CD4-positive, alpha-beta T cell treated with Interleukin-12 subunit alpha and Interleukin-12 subunit beta, for 1 hour (primary cell): ENCODE measurements at places on chromosomes 6 and 20.

GRCh38 chr6:166836785-166837718 lies 119.3 kb downstream of the RNASET2 start:
- DNase-seq, result no peak

- no peak for DNase-seq
These were observed 8.8 kb upstream of the THBD start for GRCh38 chr20:23058240-23058639.

GRCh38 chr6:109225946-109226345 lies 130.6 kb downstream of the CEP57L1 start:
- DNase-seq, result no peak

DNA sequence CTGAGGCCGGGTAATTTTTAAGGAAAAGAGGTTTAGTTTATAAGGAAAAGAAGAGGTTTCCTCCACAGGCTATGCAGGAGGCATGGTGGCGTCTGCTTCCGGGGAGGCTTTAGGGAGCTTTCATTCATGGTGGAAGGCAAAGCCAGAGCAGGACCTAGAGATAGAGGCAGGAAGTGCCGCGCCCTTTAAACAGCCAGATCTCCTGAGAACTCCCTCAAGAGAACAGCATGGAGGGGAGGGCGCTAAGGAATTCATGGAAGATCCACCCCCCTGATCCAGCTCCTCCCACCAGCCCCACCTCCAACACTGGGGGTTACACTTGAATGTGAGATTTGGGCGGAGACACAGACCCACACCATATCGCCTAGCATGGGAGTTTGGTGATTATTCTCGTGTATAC lies 13.9 kb upstream of the DACT2 start:
- no peak for DNase-seq

DNA sequence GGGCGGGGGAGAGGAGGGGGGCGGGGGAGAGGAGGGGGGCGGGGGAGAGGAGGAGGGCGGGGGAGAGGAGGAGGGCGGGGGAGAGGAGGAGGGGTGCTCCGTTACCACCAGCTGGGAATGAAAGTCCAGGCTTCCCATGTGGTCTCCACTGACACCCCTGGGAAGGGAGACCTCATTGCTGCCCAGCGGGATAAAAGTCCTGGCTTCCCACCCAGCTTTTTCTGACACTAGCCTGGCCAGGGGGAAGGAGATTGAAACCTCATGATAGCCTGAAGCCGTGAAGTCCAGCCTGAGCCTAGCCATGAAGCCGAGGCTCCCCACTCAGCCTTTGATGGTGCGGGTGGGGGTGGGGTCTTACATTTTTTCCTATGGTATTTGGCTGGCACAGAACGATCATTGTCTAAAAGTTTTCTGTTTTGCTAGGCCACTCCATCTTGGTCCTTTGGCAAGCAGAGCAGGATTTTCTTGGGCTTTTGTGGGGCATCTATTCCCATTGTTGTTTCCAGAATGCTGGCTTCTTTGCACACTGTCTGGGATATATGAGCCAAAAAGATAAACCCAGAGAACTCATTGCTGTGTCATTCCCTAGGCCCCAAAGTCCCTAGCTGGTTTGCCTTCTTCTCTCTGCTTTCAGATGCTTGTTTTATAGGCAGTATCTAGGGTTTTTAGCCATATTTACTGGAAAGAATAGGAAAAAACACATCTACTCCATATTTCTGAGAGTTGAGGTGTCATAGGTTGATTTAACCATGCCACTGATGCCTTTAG lies 67.9 kb upstream of the RNF24 start:
- DNase-seq, result no peak

DNA sequence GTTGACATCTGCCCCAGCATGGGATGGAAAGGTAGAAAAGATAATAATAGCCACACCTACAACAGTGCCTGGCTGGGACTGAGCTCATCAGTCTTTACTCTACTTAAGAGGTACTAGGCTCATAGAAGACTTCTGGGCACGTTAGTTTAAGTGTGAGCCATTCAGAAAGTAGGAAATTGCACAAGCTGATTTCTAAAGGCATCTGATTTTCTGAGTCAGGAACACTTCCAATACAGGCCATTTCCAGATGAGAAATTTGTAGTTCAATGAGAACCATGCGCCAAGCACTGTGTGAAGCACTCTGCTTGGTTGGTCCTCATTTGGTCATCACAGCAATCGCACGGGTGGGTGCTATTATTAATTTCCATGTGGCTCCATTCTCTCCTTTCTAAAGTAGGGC lies 42.3 kb downstream of the MOCS1 start:
- no peak for DNase-seq

DNA sequence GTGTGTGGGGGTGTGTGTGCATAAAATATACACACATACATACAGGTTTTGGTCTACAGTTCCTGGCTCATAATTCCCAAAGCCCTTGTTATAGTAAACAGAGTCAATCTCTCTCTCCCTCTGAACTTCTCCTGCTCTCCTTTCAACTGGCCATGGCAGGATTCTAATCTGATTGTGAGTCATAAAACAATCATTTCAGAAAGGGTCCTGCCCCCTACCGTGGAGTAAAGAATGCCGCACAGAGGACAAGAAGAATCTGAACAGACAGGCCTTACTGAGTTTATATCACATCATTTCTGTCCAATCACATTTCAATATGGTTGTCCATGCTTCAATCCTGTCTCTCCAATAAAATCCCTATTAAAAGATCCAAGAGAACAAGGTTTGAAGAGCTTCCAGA lies 416.9 kb downstream of the FRK start:
- DNase-seq, result no peak

DNA sequence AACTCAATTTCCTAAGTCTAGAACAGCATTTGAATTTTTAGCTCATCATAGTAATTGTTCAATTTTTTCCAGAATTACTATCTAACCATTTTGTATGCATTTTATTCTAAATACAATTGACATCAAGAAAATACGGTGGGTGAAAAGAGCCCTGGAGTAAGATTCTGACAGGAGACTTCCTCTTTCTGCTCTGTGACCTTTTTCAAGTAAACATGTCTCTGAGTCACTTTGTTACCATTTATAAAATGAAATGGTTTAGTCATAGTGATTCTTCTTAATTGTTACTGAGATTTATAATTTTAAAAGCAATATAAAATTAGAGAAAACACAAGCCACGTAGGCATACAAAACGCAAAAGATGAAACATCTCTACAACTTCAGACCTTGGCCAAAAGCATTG lies 80.2 kb downstream of the PLCB1 start:
- DNase-seq, result no peak

DNA sequence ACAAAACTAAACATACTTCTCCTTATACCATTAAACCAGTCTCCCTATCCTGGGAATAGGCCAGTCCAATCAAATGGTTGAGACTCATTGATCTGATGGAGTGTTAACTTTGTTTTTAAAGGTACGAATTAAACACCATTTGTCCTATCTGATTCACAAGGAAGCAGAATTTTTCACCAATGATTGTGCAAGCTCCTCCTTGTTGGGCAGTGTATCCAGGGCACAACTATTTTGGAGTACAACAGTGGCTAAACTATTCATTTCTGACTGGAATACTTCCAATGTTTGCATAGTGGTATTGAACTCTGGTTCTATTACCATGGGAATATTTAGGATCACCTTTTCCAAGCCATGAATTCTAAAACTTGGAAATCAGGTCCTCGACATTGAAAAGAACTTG lies 5.4 kb upstream of the PPP1R3G start:
- no peak for DNase-seq

GRCh38 chr6:151213352-151213751 lies 26.4 kb upstream of the AKAP12 start:
- DNase-seq, result no peak

GRCh38 chr6:50289366-50289765 lies 239.6 kb upstream of the DEFB112 start:
- DNase-seq, result no peak

- no peak for DNase-seq
These were observed 879.7 kb upstream of the GJE1 start for GRCh38 chr6:141252828-141253608.

- no peak for DNase-seq
These were observed 1.5 kb downstream of the ZSCAN31 start for GRCh38 chr6:28334286-28335039.

- DNase-seq, result no peak
These were observed 171.3 kb downstream of the ANKRD60 start for GRCh38 chr20:58056921-58057686.

GRCh38 chr6:42710316-42710715 lies 12.1 kb downstream of the PRPH2 start:
- DNase-seq, result no peak

DNA sequence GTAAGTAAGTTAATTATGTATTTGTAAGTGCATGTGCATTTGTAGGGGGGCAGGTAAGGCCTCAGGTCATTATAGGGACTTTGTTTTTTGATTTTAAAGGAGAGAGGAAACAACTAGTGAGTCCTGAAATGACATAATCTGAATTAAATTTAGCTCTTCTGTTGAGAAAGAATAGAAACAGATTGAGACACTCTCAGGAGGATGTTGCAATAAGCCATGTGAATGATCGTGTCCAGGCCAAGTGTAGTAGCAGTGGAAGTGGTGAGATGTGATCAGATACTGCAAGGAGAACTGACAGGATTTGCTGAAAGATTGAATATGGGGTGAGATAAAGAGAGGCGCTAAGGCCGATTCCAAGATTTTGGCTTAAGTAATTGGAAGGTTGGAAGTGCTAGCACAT lies 2.6 kb upstream of the CENPW start:
- DNase-seq, result no peak

DNA sequence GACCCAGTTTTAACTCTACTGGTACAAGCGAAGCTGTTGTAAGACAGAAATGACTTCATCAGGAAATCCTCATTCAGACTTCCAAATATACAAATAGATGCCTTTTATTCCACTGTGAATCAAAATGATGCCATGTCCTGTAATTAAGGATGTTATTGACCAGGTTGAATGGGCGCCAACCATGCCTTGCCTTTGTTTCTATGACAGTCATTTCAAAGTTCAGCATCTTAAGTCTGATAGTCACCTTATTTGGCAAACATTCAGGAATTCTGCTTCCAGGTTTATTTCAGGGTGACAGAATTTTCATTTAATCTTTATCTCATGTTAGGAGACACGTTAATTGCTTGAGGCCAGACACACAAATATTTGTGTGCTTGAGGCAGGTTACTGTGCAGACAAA lies 592.8 kb upstream of the JAG1 start:
- no peak for DNase-seq

DNA sequence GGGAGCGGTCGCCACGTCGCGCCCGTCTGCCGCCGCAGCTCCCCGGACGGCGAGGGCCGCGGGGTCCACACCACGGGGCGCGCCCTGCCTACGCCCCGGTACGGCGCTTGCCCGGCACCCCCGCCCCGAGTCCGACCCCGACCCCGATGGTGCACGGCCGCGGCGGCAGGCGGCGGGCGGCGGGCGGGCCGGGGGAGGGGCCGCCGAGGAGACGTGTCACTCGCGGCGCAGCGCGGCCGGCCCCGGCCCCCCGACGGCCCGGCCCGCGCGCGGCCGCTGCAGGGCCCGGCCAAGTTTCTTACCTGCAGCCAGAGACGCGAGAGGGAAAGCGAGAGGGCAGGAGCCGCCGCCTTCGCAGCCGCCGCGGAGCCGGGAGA lies 328 bp downstream of the RRBP1 start:
- no peak for DNase-seq

DNA sequence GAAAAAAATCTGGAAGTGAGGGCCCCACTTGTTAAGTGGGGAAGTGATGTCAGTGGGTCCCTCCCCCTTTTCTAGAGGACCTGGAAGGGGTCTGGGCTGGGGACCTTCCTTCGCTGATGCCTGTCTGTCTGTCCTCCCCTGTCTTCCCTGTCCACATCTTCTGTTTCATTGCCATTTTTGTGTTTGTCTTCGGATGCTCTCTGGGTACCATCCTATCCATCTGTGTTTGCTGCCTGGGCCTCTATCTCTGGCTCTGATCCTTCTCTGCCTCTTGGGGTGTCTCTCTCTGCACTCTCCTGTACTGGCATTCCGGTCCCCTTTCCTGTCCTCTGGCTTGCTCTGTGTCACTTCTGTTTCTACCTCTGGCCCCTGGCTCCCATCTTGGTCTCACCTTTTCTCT lies 2.3 kb downstream of the TMEM151B start:
- DNase-seq, result no peak

GRCh38 chr6:150751296-150751695 lies 114.2 kb upstream of the MTHFD1L start:
- no peak for DNase-seq

- no peak for DNase-seq
These were observed 46.7 kb downstream of the CEBPB start for GRCh38 chr20:50237349-50237748.

DNA sequence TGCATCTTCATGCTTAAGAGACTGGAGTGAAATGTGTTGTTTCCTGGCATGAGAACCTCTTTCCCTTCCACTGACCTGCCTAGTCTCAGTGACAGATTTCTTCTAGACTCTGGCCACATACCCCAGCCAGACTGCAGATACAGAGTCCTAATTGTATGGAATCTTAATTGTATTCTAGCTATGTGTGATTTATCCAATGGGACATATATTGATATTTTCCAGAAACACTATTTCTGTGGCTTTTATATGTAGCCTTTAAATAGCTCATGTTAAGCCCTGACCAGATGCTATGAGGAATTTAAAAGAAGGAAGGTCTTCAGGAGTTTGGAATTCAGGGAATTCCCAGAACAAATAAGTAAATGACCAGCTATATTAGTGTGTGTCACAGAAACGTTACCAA lies 99.0 kb downstream of the FIG4 start:
- DNase-seq, result no peak

GRCh38 chr6:128598571-128598970 lies 78.2 kb upstream of the PTPRK start:
- no peak for DNase-seq

DNA sequence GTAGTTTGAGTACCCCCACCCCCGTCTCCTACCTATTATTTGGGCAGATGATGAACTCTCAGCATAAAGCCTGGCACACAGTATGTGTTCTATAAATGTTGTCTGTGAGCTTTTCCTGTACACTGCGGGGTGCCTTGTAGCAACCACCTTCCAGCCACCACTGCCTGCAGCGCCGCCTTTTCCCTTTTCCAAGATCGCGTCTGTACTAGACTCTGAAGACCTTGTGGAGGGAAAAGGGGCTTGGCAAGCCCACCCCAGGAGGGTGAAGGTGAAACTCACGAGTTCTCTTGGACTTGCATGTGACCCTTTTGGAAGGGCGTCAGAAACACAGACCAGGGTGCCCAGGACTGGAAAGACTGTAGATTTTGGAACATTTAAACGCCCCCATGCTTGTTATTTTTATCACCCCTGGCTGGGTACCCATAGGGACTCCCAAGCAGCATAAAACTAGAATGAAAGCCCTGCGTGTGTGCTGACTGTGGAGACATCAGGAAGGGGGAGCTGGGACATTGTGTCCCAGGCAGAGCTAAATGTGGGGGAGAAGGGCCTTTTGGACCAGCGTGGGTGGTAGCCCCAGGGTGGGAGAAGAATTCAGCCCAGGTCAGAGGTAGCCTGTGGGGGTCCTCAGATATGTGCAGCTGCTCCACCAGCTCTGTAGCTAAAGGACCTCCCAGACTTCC lies 8.3 kb downstream of the BAK1 start:
- DNase-seq, result no peak

DNA sequence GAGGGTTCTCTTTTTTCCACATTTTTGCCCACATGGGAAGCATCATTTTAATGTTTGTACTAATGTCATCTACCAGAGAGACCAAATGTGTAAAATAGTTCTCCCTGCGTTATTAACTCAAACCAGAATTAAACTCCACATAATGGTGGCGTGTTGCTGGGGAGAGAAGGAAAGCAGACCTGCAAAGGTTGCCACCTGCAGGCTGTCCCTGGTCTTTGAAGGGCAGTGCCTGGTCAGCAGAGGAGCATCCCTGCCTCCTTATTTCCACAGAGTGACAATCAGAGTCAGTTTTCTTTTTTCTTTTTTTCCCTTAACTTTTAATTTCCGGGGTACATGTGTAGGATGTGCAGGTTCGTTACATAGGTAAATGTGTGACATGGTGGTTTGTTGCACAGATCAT lies 214.5 kb downstream of the TBX18 start:
- DNase-seq, result no peak
